ENCODE measurements at places on chromosomes 1 and 21.
A peak's percentile ranks its signal among the peaks of the same experiment; 100 is the strongest.

GRCh38 chr21:45818904-45819285 is 162.7 kb upstream of the COL6A1 start:
- DNase-seq: peak; percentile 36

GRCh38 chr1:184755226-184756065 is 788 bp upstream of the EDEM3 start:
- peak; percentile 31 for DNase-seq

- no peak for DNase-seq
Measured at GRCh38 chr1:198908995-198909394, 270.2 kb downstream of the PTPRC start.

DNA sequence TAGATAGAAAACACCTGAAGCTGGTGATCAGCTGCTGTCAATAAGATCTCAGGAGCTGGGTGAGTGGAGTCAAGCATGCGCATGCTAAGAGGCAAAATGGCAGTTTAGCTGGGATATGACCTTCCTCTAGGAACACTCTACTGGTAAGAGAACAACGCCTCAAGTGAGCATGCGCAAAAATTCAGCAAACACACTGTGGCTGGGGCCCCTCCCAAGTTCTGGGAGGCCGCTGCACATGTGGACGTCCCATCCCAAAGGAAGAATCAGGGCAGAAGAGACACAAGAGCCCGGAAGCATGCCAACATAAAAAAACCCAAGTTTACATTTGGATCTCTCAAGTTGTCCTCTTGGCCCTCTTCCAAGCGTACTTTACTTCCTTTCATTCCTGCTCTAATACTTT is 126.3 kb upstream of the F3 start:
- no peak for DNase-seq

DNA sequence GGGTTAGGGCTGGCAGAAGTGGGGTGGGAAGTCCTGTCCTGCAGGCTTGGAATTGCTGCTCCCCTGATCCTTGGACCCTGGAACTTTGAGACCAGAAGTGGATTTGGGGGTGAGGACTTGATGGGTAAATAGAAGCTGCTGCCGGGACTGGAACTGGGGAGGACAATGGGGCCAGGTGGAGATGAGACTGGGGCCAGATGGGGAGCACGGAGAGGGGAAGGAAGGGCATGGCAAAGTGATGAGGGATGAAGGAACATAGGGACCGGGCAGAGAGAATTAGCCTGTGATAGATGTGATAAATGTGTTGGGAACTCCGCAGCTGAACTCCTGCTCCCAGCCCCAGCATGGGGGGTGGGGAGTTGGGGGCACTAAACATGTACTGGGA is 637 bp downstream of the NHLH1 start:
- DNase-seq: no peak

GRCh38 chr1:186212568-186213224 is 162.4 kb downstream of the TPR start:
- DNase-seq: peak; percentile 70

DNA sequence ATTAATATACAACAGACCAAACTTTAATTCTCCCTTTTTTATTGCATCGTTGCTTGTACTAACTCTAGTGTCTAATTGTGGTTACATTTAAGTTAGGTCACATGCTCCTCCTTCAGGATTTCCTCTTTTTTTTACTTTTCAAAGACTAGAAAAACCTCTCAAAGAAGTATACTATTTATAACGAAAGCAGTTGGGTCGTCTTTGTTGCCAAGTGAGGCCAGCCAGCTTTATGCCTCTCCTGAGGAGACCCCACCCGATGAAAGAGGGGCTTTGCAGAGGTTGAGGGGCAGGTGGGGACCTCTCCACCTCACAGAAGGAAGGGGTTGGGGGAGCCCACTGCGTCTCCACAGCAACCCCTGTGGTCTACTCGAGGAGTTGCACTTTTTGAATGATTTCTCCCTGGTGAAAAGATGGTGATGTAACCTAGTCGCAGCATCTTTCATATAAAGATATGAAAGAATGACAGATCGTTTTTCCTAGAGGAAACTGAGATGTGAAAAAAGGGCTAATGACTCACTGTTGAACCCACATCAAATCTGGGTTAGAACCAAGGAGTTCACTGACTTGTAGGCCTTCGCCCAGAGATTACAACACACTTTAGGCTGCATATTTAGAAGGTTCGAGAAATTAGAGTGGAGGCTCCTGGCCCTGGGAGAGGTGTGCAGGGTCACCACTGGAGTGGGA is 6.4 kb downstream of the TGFB2 start:
- peak; percentile 45 for DNase-seq

DNA sequence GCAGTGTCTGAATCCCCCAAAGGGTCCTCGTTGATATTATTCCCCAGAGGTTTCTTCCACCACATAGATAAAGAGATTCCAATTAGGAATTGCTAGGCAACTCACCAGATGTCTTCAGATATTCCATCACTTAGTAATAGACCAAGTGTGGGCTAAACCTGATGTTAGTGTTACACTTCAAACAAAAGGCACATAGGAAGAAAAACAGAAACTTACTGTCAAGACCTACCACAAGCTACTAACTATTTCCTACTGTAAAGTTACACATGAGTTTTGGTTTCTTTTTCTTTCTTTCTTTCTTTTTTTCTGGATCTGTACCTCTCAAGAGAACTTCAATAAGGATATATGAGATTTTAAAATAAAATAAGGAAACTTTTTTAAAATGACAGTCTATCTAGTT is 879.1 kb upstream of the NEGR1 start:
- DNase-seq: no peak

DNA sequence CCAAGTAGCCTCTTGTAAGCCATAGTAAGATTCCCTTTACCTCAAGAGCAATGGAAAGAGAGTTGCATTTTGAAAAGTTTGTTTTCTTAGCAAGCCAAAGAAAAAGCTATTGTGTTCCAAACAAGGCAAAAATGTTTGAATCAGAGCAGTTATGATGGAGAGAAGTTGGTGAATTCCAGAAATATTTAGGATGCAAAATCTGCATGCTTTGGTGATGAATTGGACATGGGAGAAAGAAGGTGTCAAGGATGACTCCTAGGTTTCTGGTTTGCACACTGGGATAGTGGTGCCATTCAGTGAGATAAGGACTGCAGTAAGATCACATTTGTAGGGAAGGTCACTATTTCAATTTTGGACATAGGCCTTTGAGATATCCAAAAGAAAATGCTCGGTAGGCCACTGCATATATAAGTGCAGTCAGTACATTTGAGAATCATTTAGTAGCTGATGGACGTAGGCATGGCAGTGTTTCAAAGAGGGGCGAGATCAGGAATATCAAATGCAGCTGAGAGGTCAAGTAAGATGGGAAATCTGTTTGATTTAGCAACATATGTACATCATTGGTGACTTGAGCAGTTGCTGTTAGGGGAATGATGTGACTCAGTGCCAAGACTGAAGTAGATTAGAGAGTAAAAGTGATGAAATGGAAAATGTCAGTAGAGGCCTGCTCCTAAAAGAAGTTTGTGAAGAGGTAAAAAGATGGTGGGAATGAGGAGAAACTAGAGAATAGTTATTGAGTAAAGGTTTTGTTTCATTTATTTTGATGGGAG is 33.9 kb upstream of the GPR25 start:
- peak; percentile 8 for DNase-seq

DNA sequence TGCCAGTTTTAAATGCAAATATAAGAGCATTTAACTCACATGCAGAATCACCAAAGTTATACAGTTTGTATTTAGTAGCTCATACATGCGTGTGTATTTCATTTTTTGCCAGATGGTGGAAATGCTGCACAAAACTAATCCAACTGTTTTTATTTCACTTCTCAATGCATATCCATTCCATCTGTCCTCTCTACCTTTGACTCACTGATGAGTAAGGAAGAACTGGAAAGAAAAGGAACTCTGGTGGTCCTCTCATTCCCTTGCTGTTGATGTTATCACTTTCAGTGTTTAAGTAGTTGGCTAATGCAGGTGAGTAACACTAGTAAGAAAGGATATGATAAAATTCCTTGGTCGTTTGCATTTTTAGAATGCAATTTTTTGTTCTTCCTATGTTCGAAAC is 5.7 kb upstream of the SLC1A7 start:
- no peak for DNase-seq

DNA sequence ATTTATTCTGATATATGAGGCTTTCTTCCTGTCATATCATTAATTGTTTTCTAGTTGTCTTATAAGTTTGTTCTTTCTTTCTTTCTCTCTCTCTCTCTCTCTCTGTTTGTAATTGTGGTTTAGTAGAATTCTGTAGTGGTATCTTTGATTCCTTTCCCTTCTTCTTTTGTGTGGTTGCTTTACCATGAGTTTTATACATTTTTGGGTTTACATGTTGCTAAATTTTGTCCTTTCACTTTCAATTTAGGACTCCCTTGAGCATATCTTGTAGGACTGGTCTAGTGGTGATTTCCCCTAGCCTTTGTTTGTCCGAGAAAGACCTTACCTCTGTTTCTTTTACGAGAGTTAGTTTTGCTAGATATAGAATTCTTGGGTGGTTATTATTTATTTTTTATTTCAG is 162.3 kb upstream of the CHRM3 start:
- DNase-seq: no peak

DNA sequence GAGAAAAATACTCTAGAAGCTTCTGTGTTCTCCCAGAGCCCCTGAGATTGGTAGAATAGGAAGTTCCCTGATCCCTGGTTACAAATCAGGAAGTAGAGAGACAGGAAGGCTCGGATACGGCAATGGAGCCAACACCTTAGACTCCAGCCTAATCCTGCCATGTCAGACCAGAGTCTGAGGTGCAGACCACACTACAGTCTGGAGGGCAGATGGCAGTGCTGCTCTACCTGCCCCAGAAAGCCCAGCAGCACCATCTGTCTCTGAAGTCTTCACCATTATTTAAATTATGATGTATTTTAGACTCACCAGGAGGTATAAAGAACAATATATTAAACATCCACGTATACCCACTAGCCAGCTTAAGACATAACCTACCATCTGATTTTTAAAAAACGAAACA is 93.0 kb downstream of the MTR start:
- DNase-seq: no peak

DNA sequence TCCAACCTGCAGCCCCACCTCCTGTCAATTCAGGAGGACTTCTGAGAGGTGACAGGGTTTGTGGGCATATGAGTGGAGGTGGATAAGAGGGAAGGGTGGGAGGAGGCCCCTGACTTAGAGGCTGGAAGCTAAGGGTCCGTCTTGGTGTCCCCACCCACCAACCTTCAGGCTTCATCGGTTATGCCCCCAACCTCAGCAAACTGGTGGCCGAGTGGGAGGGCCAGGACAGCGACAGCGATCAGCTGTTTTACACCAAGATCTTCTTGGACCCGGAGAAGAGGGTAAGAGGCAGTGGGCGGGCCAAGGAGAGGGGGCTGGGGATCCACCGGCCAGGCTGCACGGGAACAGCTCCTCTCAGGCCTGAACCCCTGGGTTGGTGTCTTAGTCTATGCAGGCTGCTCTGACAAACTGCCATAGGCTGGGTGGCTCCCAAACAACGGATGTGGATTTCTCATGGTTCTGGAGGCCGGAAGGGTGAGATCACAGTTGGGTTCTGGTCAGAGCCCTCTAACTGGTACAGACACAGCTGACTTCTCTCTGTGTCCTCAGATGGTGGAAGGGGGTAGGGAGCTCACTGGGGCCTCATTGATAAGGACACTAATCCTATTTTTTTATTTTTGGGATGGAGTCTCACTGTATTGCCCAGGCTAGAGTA is 18.1 kb downstream of the PLOD1 start:
- peak; percentile 39 for DNase-seq

GRCh38 chr1:68230484-68230802 is 1.9 kb downstream of the WLS start:
- no peak for DNase-seq

DNA sequence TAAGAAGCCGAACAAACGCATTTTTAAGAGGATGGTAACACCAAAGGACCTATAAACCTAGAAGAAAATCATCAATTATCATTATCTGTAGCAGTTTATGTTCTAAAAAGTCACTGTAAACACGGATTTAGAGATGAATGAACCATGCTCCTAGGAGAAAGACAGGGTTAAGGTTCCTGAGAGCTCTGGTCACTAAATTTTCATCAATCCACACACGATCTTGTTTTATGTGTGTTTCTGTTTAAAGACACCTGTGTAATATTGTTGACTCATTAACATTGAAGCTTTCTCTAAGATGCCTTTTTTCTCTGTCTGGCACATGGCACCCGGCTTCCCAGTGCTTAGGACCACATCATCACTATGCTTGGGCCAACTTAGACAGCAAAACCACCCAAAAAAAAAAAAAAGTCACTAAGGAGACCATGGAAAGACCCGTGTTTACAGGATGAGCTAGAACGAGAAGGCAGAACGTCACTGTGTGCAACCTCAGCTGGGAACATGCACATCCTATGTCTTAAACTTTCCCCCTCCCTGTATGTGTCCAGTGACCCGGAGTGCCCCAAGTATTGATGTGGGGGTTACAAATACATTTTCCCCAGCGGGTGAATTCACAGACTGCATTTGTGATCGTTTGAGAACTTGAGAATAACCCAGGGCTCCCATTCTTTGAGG is 55.8 kb upstream of the PDE9A start:
- no peak for DNase-seq

DNA sequence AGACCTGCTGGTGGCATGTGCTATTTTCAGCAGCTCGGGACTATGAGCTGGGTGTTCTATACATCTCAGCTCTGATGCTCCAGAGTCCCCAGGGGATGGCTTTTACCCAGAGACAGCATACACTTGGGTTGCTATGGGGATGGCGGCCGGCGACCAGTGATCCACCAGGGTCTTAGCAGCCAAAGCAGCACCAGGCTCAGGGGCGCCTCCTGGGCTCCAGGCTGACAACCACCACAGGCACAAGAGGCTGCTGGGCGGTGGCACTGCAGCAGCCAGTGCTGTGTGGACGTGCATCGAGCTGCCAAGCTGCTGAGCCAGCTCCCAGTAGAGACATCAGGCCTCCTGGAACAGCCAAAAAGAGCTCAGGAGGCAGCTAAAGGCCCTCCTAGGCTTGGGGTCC is 37.6 kb upstream of the CLSTN1 start:
- DNase-seq: no peak

DNA sequence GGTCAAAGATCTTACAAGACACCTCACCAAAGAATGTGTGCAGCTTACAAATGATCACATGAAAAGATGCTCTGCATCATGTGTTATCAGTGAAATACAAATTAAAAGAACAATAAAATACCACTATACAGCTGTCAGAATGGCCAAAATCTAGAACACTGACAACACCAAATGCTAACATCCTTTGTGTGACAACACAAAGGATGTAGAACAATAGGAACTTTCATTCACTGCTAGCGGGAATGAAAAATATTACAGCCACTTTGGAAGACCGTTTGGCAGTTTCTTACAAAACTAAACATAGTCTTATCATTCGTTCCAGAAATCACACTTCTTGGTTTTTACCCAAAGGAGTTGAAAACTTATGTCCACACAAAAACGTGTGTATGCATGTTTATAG is 20.6 kb upstream of the SELP start:
- DNase-seq: no peak

GRCh38 chr1:162003830-162004215 is 19.8 kb downstream of the OLFML2B start:
- peak; percentile 70 for DNase-seq

DNA sequence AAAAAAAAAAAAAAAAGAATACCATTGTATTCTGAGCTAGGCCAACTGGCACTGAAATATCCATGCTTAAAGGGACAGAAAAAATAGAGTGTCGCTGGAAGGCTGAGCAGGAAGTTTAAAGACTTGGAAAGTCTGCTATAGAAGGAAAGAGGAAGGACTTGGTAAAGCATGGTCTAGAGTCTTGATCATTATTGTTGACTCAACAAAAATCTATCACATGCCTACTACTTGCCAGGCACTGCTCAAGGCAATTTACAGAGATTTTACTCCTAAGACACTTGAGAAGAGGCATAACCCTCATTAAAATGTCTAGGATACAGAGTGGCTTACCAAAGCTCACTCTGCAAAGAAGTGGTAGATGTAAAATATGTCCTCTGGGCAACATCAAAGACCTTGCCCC is 324.0 kb upstream of the DAB1 start:
- DNase-seq: no peak

All from AG08396 (cell line).